Stimulated activated CD8-positive, alpha-beta memory T cell treated with anti-CD3 and anti-CD28 coated beads, Interleukin-12 subunit alpha, Interleukin-12 subunit beta, amount 100 ng/mL, for 1 hour (primary cell): ENCODE measurements at places on chromosomes 3 and 15.

DNA sequence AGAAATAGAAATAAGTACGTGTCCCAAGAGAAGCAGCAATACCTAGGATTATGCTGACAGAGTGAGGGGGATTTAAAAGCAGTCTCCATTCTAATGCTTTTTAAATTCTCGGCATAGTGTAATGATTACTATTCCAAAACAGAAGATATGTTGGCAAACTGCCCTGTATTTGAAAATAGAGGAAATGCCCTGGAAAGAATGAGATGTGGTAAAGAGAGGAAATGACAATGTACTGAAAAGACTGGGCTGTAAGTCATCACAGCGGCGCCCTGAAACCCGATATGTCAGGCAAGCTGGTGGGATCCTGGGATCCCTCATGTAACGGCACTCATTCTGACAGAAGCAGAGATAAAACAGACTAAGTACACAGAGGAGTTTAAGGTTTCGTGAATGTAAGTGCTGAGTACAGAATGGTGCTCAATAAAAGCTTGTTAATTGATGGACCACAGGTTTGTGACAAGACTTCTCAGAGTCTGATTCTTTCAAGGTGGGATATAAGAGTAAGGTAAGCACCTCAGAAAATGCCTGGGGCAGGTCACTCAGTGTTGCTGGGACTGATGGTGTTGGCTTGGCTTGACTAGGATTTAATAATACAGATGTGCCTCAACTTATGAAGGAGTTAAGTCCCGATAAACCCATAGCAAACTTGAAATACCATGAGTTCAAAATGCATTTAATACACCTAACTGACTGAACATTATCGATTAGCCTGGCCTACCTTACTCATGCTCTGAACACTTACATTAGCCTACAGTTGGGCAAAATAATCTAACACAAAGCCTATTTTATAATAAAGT is 91.4 kb downstream of the NFKBIZ start:
- DNase-seq: no peak

DNA sequence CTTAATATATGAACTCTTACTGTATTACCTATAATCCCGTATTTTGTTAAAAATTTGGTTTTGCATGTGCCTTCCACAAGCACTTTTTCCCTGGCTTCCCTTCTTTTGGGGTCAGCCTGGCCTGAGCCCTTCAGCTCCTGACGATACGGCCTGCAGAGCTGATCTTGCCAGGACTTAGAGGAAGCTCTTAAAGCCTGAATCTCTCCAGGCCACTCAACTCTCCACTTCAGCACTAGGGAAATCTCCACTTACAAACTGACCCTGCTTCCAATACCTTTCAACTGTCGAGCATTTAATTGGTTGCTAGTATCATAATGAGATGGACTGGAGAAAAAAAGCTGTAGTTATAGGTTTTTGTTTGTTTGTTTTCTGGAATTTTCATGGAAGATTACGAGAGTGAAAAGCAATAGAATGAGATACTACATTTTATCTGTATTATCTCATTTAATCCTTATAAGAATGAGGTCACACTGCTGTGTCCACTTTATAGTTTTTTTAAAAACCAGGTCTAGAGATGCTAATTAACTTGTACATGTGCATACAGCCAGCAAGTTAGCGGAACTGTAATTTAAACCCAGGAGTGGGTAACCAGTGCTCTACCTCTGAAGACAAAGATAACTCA is 54.8 kb downstream of the ZBTB38 start:
- no peak for DNase-seq

- DNase-seq: no peak
These were observed 156.7 kb upstream of the TLE3 start for GRCh38 chr15:70254311-70254869.

DNA sequence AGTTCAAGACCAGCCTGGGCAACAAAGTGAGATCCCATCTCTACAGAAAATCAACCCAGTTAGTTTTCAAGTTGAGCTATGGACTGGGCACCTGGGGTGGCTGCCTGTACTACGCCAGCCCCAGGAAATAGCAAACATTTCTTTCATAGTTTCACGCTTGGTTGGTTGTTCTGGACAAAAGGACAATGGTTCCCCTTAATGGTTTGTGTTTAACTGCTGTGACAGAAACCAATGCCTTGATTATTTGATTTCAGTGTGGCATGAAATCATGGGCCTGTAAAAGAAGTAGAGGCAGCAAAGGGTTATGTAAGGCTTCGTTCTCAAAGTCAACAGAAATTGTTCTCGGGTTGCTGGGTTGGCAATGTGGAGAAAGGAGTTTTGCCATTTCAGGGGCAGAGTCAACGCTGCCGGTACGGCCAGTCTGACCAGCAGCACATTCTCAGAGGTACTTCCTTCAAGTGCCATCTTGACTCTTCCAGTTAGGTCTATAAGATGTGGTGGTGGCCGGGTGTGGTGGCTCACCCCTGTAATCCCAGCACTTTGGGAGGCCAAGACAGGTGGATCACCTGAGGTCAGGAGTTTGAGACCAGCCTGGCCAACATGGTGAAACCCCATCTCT is 12.7 kb downstream of the LCMT2 start:
- no peak for DNase-seq

GRCh38 chr15:36887214-36887961 is 213.0 kb downstream of the MEIS2 start:
- DNase-seq: no peak

- no peak for DNase-seq
These were observed 65.1 kb downstream of the GLCE start for GRCh38 chr15:69225355-69226022.

DNA sequence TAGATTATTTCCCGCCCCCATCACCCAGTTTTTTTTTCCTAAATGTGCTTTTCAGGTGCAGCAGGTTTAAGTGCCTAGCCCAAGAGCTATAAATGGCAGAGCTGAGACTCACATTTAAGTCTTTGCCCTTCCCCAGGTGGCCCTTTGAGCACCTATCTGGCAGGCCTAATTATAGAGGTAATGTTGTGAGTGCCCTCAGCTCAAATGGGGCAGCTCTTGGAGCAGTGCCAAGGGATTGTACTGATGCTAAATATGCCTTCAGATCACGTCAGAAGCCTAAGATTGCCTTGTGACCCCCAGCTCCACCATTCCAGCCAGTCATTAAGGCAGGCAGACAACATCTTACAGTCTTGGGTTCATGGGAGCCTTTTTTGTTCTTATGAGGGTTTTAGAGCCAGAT is 159.5 kb downstream of the RPLP1 start:
- DNase-seq: no peak

DNA sequence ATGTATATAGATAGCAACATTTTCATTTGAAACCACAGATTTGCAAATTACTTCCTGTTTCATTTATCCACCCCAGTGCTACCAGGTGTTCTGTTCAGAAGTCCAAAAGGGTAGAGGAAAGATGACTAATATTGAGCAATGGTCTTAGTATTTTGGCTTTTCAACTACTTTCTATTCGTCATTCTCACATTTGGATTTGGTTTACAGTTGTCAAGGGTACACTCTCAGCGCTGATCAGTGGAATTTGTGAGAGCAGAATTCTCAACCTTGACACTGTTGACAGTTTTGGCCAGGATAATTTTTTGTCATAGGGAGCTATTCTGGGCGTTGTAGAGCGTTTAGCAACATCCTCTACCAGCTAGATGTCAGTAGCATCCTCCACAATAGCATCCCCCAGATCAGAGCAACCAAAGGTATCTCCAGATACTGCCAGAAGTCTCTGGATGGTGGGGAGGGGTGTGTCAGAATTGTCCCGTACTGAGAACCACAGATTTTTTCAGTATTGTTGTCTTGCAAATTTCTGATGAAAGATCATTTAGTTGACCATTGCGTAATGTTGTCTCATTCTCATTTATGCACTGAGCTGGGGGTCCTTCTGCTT is 4.2 kb downstream of the HMCES start:
- DNase-seq: no peak

DNA sequence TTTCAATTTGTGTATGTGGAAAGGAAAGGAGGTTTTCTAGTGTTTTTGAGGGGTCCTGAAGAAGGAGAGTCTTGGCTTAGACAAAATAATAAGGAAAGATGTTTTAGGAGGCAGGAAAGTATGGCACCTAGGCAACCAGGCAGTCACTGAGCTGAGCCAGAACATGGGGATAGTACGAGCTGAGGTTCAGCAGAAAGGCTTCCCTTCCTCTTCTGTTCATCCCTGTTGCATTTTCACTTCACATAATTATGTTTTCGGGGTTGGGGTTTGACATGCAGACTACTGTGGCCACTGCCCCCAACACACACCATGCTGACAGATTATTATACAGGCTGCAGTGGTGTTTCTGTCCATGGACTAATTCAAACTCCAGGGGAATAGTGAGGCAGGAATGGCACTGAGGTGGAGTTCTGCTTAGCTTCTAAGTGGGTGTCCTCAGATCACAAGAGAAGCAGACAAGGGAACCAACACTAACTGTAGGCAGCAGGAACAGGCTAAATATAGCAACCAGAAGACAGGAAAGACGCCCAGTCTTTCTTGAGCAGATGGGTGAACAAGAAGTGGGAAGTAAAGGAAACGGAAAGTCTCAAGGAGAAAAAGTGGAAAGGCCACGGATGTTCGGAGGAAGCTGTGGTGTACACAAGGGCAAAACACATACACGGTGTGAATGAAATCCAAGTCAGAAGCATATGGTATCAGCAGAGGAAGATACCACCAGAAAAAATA is 305.8 kb downstream of the PLCL2 start:
- DNase-seq: no peak

GRCh38 chr3:160210799-160211221 is 14.4 kb upstream of the C3orf80 start:
- DNase-seq: no peak

DNA sequence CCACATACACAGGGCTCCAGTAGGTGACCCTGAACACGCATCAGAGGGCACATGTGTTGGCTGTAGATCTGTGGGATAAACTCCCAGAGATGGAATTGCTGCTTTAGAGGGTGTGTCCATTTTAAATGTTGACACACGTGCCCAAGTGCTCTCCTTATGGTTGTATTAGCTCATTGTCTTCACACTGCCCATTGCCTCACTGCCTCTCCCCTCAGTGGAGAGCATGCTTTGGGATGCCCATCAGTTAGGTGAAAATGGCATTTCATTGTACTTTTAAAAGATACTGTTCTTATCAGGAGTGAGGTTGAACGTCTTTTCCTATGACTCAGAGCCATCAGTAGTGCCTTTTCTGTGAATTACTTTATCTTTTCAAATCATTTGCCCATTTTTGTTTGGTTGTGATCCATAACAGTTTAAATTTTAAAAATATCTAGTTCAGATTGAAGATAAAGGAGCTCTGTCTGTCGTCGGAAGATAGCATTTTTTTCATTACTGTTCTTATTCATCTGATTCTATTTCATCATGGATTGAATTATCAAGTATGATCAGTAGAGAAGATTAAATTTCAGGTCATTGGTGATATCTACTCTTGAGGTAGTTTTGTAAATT is 120.7 kb downstream of the CHDH start:
- no peak for DNase-seq

- no peak for DNase-seq
These were observed 5.3 kb downstream of the SEMA3G start for GRCh38 chr3:52439426-52440248.

DNA sequence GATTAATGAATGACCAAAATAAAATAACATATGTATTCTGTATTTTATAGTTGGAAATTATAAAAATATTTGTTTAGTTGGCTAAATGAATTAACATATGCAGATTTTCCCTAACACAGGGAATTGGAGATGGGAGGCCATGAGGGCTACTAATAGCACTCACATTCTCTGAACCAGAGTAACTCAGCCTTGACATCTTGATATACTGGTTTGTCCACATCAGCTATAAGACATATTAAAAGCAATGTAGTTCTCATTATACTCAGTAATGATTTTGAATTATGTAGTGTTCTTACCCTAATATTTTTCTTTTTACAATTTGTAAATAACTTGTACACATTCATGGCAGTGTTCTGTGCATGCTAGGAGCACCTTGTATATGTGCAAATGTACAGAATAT is 255.9 kb downstream of the EPHA6 start:
- no peak for DNase-seq

DNA sequence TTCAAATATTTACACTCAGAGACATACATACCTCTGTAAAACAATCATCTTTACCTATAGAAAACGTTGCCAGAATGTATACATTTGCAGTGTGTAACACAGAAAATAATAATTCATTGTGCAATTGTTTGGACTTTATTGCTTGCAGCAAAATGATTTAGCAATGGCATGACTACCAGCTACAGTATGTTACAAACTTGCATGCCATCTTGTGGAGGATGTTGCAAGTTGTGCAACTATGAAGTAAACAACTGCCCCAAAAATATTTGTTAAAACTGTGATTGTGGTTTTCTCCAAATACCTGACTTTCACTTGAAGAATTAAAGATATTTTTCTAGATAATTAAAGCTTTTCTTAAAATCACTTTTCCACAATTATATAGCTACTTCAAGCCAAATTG is 27.1 kb upstream of the C3orf49 start:
- no peak for DNase-seq

GRCh38 chr3:155420881-155421486 is 127.5 kb upstream of the STRIT1 start:
- DNase-seq: no peak

- no peak for DNase-seq
These were observed 92.0 kb downstream of the TFDP2 start for GRCh38 chr3:142057331-142057725.

DNA sequence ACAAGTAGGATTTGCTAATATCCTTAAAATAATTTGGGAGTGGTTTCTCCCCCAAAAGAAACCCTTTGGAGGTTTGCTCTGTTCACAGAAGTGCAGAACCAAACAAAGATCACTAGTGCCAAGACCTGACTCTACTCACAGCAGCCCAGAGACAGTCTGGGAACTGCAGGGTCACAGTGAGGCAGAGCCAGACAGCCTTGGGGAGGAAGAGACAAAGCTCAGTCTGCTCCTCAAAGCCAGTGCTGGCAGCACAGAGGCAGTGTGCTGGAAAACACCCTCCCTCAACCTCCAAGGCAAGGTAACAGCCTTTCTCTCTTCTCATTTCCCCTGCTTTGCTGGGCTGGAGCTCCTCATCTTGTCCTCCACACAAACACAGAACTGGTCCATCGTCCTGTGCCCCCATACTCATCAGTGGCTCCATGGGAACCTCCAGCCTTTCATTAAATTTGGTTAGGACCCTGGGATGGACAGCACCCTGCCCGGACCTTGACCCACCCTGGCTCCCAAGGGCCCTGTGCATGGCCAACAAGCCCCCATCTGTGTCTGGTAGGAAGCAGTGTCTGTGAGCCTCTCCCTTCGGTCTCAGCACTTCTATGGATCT is 12.6 kb downstream of the RAB6B start:
- DNase-seq: no peak

GRCh38 chr15:76678766-76679165 is 226.4 kb downstream of the SCAPER start:
- DNase-seq: no peak
